ENCODE measurements at places on chromosomes 1 and 21. TPM values are rescaled to one million over a fixed set of nuclear protein-coding genes. Genes with fewer than 3 reads are reported as not detected.

DNA sequence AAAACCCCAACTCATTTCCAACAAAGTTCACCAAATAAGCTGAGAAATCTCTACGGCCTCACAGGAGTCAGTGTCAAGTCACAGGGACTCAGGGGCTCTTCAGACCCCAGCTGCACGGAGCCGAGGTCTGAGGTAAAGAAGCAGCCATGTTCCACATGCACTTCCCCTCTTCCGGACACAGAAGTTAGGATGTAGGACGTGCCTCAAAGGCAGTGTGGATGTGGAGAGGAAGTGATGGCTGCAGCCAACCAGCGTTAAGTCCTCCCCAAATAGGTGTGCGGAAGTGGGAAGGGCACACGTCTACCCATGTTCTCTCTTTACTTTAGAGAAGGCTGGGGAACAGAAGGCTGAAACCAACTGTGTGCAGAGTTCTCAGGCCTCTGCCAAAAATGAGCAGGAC, 14.6 kb upstream of the NCF2 start:
- H3K4me3 ChIP-seq: no peak overlapping the region
- H3K27me3 ChIP-seq: peaks cover 2% of the 10 kb centered on the region
- no peak for DNase-seq
- H3K36me3 ChIP-seq: no peaks in the 10 kb centered on the region
- H3K4me1 ChIP-seq: peaks cover 5% of the 10 kb centered on the region

GRCh38 chr1:63612564-63612963, 19.4 kb downstream of the PGM1 start:
- H3K27ac ChIP-seq: no peak overlapping the region
- H3K4me1 ChIP-seq: peaks cover 31% of the 10 kb centered on the region
- H3K4me3 ChIP-seq: no peak overlapping the region

DNA sequence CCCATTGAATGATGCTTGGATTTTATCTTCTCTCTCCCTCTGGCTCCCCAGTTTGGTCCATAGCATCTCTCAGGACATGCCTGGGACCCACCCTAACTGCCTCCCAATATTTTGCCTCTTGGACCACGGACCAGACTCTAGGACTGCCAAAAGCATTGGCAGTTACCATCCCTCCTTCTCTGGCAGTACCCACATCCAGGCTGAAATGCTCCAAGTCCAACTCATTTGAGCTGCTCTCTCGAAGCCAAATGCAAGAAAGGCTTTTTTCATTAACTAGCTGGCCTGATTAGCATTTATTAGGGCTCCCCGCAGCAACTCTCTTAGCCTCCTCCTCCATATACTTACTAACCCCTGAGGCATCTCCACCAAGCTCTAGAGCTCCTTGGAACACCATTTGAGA, 140.0 kb upstream of the GRIK3 start:
- peaks cover 38% of the 10 kb centered on the region for H3K27me3 ChIP-seq
- no peaks in the 10 kb centered on the region for H3K36me3 ChIP-seq
- H3K27ac ChIP-seq: no peak overlapping the region
- no peaks in the 10 kb centered on the region for H3K4me1 ChIP-seq

TMEM200B gene
- 28.3 TPM for total RNA-seq

AMY1A gene
- total RNA-seq: not detected

GRCh38 chr1:2646837-2647236, 14.0 kb upstream of the MMEL1 start:
- peaks cover 6% of the 10 kb centered on the region for H3K4me1 ChIP-seq
- H3K27me3 ChIP-seq: no peaks in the 10 kb centered on the region
- DNase-seq: no peak
- no peak overlapping the region for H3K4me3 ChIP-seq

- no peak overlapping the region for H3K27ac ChIP-seq
- no peaks in the 10 kb centered on the region for H3K27me3 ChIP-seq
- no peak overlapping the region for H3K4me3 ChIP-seq
- DNase-seq: no peak
- H3K4me1 ChIP-seq: peaks cover 11% of the 10 kb centered on the region
- peaks cover 18% of the 10 kb centered on the region for H3K36me3 ChIP-seq
Observed at GRCh38 chr1:14811573-14811972, 213.1 kb downstream of the KAZN start.

GJB3 gene
- total RNA-seq: not detected

- no peak for DNase-seq
- peaks cover 59% of the 10 kb centered on the region for H3K4me1 ChIP-seq
- H3K36me3 ChIP-seq: no peaks in the 10 kb centered on the region
- H3K27ac ChIP-seq: peak overlapping the region; percentile 92
- H3K27me3 ChIP-seq: no peaks in the 10 kb centered on the region
Observed at GRCh38 chr1:59699227-59699847, 115.4 kb upstream of the HOOK1 start.

GRCh38 chr21:31564439-31564838, 95.1 kb upstream of the SOD1 start:
- H3K27ac ChIP-seq: no peak overlapping the region
- H3K4me1 ChIP-seq: peaks cover 29% of the 10 kb centered on the region
- peaks cover 4% of the 10 kb centered on the region for H3K36me3 ChIP-seq
- no peaks in the 10 kb centered on the region for H3K27me3 ChIP-seq

GRCh38 chr1:203366476-203366875, 15.6 kb upstream of the FMOD start:
- DNase-seq: no peak
- H3K4me1 ChIP-seq: peaks cover 19% of the 10 kb centered on the region
- H3K27ac ChIP-seq: no peak overlapping the region
- H3K36me3 ChIP-seq: no peaks in the 10 kb centered on the region
- H3K4me3 ChIP-seq: no peak overlapping the region
- peaks cover 10% of the 10 kb centered on the region for H3K27me3 ChIP-seq

- H3K27me3 ChIP-seq: no peaks in the 10 kb centered on the region
- no peaks in the 10 kb centered on the region for H3K36me3 ChIP-seq
- DNase-seq: no peak
- H3K4me1 ChIP-seq: peaks cover 10% of the 10 kb centered on the region
Observed at GRCh38 chr1:176691251-176692228, 228.6 kb downstream of the PAPPA2 start.

DNA sequence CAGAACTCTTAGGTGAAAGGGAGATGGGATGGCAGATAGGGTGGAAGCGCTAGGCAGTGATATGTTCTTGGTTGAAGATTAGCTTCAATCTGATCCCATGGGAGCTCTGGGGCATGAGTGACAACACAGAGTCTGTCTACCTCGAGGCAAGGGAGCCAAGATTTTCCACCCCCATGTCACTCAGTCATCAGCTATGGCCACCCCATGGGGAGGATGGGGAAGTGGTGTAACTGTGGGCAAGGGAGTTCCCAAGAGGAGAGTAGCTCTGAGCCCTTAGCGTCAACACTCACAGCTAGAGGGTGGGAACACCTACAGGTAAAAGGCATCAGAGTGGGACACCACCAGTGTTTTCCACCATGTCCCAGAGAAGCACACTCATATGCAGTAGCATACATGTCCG, 30.3 kb upstream of the C1QA start:
- no peak overlapping the region for H3K4me3 ChIP-seq
- peaks cover 85% of the 10 kb centered on the region for H3K27me3 ChIP-seq
- H3K36me3 ChIP-seq: no peaks in the 10 kb centered on the region
- H3K27ac ChIP-seq: no peak overlapping the region
- H3K4me1 ChIP-seq: no peaks in the 10 kb centered on the region

DNA sequence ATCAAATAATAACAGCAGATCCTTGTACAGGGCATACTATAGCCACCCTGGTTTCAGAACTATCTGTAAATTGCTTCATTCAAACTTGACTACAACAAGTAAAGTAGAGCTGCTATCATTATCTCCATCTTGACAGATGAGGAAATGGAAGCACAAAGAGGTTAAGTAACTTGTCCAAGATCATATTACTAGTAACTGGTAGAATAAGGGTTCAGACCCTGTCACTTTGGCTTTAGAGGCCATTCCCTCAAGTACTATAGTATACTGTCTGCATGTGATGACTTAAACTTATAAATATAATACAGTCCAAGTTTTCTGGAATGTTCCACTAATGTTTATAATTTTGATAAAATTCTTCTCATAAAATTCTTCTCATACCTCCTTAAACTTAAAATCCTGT, 24.8 kb downstream of the PGM1 start:
- DNase-seq: no peak
- no peak overlapping the region for H3K4me3 ChIP-seq
- no peaks in the 10 kb centered on the region for H3K27me3 ChIP-seq
- peak overlapping the region; percentile 51 for H3K27ac ChIP-seq
- no peaks in the 10 kb centered on the region for H3K36me3 ChIP-seq
- peaks cover 45% of the 10 kb centered on the region for H3K4me1 ChIP-seq

GRCh38 chr1:11979028-11979850, 1.0 kb upstream of the MFN2 start:
- H3K27me3 ChIP-seq: no peaks in the 10 kb centered on the region
- no peak for DNase-seq
- peaks cover 12% of the 10 kb centered on the region for H3K36me3 ChIP-seq
- peak overlapping the region; percentile 99 for H3K4me3 ChIP-seq
- peak overlapping the region; percentile 95 for H3K27ac ChIP-seq

DNA sequence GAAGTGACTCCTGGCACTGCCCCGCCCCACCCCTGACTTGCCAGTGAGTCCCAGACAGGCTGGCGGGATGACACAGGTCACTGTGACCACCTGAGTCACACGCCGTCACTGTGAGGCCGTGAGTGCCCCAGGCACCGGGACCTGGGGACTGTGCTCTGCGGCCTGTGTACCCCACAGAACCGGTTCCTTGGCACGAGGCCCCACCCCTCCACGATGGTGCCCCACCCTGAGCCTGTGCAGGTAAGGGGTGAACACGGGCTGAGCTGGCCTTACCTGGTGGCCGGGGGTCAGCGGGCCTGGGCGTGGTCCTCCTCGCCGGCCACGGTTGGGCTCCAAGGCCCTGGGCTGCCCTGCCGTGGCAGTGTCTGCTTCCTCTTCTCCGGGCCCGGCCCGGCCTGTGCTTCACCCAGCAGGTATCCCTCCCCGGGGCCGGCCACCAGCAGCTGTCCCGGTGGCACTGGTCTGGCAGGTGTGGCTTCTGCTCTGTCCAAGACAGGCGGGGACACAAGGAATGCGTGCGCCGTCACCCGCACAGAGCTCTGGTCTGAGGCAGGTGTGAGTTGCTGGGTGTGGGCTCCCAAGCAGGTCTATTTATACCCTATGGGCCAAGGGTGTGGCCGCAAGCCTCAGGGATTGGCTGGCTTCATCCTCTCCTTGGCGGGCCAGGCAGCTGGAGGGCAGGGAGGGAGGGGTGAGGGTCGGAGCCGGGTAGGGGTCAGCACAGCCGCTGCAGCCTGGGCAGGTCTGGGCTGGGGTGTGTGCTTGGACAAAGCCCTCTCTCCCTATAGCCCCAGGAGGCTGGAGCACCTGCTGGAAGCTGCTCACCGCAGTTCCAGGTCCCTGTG, at the start of gene RNF223:
Gene RNF223, minus strand, starts transcription at position 564 of the 845 bp plus-strand sequence. CDS start 1,740 bp downstream, outside the sequence.
- no peaks in the 10 kb centered on the region for H3K4me1 ChIP-seq
- no peaks in the 10 kb centered on the region for H3K36me3 ChIP-seq
- H3K27ac ChIP-seq: no peak within 1 kb of the TSS
- H3K4me3 ChIP-seq: no peak within 1 kb of the TSS
- no peak for DNase-seq

CLDN14 gene
- not detected for total RNA-seq

TFF1 gene
- 0.53 TPM for total RNA-seq

ZNF670 gene
- total RNA-seq: 7.4 TPM

- no peaks in the 10 kb centered on the region for H3K36me3 ChIP-seq
- H3K27me3 ChIP-seq: no peaks in the 10 kb centered on the region
- no peak overlapping the region for H3K27ac ChIP-seq
- H3K4me1 ChIP-seq: no peaks in the 10 kb centered on the region
- no peak for DNase-seq
- H3K4me3 ChIP-seq: no peak overlapping the region
Observed at GRCh38 chr1:85599076-85599491, 18.5 kb downstream of the CCN1 start.
